ENCODE measurements at places on chromosomes 3 and 15.

- no peak for DNase-seq
Measured at GRCh38 chr3:150022381-150023238, 51.9 kb upstream of the PFN2 start.

DNA sequence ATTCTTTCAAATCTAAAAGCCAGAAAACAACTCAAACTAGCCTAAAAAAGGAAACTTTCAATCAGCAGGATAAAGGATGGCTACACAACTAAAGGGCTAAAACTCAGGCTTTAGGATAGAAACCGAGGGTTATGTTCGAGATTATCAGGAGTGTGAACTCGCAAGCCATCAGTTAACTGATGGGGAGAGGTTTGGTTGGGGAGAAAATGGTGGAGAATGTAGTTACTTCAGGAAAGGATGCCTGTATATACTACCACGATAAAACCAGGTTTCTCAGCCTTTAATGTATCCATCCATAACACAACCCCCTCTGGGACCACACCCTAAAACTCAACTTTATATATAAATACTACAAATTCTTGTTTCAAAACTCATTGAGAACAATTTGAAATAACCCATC lies 22.2 kb downstream of the TRA2B start:
- DNase-seq, result no peak

GRCh38 chr3:28716939-28717338 lies 368.3 kb upstream of the AZI2 start:
- no peak for DNase-seq

- DNase-seq, result no peak
Measured at GRCh38 chr3:122084799-122085198, 29.6 kb downstream of the CD86 start.

- peak; percentile 76 for DNase-seq
Measured at GRCh38 chr3:4322635-4323034, 19.5 kb downstream of the SETMAR start.

- DNase-seq, result no peak
Measured at GRCh38 chr15:68328443-68328842, 50.9 kb downstream of the FEM1B start.

DNA sequence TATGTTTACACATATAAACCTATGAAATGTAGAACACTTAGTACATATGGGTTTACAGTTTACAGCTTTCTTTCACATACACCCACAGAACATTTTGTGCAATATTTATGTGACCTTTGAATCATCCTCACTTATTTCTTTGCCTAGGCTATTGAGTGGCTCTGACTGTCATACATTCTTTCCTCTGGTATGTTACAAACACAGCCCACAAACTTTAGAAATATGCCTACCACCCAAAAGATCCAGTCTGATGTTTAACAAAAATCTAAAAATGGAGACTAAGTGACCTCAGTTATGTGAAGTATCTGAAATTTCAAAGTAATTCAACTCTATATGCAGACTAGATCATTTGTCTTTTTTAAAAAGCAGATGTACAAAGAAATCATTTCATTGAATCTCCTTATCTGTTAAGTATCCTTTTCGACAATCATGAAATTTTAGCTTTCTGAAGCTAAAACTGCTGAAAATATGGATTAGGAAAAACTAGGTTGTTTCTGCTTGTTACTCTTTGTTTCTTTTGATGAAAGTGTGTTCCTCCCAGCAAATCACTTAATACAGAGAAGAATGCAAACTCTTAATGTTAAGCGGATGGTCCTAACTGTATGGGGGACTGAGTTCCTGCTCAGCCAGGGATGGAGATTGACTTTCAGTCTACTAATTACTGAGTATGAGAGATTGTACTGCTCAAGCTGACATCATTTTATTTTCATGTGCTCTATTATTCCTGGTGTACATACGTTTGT lies 27.7 kb downstream of the CCDC54 start:
- DNase-seq, result peak; percentile 83

DNA sequence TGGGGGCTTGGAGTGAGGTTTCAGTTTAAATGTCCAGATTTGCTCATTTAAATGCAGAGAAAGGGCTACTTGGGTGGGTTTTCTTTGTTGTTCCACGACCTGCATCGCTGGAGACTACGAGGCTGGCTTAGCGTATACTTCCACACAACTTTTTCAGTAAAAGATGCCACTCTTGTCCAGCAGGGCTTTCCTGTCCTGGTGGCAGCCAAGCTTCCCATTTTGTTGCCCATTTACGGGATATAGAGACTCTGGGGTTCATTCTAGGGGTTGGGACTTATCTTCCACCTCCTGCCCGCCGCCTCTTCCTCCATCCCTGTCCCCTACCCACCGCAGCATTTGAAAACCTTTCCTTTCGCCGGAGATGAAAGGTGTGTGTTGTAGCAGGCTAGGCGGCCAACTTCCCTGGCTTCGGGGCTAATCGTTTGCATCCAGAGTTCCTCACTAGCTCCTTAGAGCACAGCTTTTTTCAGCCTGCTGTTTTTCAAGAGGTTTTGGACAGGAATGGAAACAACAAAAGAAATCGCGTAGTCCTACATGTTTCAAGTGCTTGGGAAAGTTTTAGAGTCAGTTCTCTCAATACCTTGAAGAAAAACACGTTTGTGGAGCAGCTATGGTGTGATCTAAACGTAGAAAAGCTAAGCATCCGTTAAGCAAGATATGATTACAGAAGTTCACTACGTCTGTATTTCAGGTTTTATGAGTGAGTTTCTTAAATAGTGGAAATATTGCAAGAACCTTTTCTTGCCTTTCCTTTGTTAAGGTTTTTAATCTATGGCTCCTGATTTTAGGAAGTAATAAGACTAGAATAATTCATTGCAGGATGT lies 843 bp downstream of the CHRNA5 start:
- peak; percentile 57 for DNase-seq

GRCh38 chr3:5021116-5022092 lies 42.2 kb downstream of the BHLHE40 start:
- DNase-seq, result peak; percentile 63

DNA sequence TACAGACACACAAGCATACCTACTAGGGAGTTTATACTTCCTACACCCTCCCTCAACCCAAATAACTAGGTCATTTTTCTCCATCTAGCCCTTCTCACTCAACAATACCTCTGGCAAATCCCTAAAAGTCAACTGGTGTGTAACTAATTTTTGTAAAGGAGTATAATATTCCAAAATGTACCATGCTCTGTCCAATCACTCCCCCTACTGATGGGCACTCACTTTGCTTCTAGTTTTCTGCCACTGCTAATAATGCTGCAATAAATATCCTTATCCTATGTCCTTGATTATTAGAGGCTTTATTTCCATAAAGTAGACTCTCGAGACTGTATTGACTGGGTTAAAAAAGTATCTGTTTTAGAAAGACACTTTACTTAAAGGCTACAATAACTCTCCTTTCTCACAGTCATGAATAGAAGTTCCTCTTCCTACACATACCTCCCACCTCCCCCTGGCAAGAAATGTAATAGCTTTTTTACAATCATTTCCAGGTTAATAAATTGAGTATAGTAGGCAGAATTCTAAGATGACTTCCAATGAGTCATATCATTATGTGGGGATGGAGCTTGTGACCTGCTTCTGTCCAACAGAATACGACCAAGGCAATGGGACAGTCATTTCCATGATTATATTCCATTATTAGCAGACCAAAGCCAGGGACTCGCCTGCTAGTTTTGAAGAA lies 30.0 kb downstream of the SHQ1 start:
- DNase-seq, result peak; percentile 58

DNA sequence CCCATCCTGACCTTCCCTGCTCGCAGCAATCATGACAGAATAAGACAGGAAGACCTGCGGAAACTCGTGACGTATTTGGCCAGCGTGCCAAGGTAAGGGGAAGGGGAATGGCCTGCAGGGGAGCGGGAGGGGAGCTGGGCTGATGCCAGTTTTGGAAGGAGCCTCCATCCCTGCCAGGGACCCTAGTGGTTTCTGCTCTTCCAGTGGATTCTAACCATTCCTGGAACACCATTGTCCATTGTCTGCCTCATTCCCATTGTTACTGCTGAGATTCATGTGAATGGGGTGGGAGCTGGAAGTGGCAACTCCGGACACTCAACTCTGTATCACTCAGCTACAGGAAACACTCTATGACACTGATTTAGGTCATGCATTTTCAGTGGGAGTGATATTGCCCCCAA lies 242.9 kb upstream of the ROPN1 start:
- no peak for DNase-seq

Measured in foreskin fibroblast (primary cell).